SJSA1 (cell line): ENCODE measurements at places on chromosomes 1 and 21. TPM values are rescaled to one million over a fixed set of nuclear protein-coding genes. Genes with fewer than 3 reads are reported as not detected.

DNA sequence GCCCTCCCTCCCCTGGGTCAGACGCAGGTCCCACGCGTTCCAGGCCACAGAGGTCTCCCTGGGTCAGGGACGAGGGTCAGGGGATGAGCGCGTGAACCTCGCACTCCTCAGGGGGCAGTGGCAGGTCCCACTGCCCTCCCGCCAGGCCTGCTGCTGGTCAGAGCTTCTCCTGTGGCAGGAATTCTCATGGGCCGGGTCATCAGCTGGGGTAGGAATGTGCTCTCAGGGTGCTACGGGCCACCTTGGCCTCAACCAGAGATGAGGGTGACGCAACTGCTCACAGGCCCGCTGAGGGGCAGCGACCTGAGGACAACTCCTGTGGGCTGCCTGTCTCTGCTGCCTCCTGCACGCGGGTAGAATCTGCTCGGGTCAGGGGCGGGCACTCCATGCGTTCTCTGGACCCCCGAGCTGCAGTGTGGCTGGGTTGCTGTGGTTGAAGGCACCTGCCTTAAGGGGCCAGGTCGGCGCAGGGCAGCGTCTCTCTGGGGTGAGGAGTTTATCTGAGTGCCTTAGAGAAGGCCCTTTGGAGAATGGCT lies 128.8 kb downstream of the PRDM16 start:
- DNase-seq: no peak

GRCh38 chr1:44724296-44724954 lies 6.5 kb downstream of the RNU5D-1 start:
- no peak for DNase-seq

GRCh38 chr1:51518033-51518585 lies 957 bp downstream of the EPS15 start:
- peak; percentile 47 for DNase-seq

DNA sequence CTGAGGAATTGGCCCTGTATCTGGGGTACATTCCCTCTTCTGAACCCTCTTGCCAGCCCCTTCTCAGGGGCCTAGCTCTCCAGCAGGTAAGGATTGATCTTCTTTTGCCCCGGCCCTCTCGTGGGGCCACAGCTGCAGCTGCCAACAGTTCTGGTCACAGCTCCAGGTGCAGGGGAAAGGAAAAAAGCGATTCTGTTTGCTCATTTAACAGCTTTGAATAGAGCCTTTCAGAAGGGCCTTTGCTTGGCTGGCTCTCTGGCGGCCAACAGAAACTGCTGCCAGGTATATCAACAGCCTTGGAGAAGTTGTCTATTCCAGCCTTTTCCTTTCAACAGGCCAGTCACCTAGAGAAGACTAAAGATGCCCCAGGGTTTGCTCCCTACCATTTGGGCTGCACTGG lies 16.1 kb upstream of the FMOD start:
- no peak for DNase-seq

DNA sequence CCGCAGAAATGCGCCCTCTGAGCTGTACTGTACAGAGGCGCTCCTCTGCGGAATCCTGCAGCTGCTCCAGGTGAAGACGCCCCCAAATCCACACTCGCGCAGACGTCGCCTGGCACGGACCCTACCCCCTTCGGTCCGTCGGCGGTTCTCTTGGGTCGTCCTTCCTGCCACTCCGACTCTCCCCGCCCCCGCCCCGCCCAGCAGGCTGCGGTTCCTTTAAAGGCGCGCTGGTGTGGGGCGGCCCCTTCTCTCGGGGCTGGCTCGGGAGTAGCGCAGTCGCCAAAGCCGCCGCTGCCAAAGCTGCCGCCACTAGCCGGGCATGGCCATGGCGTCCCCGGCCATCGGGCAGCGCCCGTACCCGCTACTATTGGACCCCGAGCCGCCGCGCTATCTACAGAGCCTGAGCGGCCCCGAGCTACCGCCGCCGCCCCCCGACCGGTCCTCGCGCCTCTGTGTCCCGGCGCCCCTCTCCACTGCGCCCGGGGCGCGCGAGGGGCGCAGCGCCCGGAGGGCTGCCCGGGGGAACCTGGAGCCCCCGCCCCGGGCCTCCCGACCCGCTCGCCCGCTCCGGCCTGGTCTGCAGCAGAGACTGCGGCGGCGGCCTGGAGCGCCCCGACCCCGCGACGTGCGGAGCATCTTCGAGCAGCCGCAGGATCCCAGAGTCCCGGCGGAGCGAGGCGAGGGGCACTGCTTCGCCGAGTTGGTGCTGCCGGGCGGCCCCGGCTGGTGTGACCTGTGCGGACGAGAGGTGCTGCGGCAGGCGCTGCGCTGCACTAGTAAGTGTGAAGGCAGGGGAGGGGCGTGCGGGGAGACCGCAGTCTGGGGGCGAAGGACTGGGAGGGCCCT lies at the start of gene RASSF5:
TSS of gene RASSF5 (plus strand) at position 248 of the 846 bp plus-strand sequence. CDS start at position 320, 72 bp downstream.
- peak; percentile 83 for DNase-seq

Gene LRRC38
- total RNA-seq: not detected in 2 replicates

GRCh38 chr1:45032837-45033236 lies 20.8 kb downstream of the UROD start:
- DNase-seq: no peak

GRCh38 chr1:30950053-30950452 lies 41.5 kb upstream of the SDC3 start:
- DNase-seq: no peak

Gene PBXIP1
- 25.2 and 30.2 TPM in 2 replicates for total RNA-seq

Gene CD53
- not detected in 2 replicates for total RNA-seq

DNA sequence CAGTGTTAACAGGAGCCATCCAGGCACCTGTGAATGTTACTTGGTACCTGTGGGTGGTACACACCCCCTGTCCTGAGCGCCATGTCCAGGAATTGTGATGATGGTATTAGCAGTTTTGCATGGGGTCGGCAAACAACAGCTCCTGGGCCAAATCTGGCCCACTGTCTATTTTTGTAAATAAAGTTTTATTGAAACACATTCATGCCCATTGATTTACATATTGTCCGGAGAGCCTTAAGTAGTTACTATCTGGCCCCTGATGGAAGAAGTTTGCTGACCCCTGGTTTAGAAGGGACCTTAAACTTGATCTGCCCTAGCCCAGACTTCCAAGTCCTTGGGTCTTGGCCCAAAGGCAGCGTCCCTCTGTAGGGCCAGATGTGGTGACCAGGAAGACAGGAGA lies 58.3 kb downstream of the SPSB1 start:
- DNase-seq: no peak

Gene CD164L2
- total RNA-seq: not detected in 2 replicates

- DNase-seq: no peak
These were observed 77.3 kb downstream of the OLFML2B start for GRCh38 chr1:161946071-161946987.

Gene NUF2
- 59.9 and 71.8 TPM in 2 replicates for total RNA-seq

Gene PTGER3
- 13.2 and 14.9 TPM in 2 replicates for total RNA-seq

GRCh38 chr1:241817956-241818612 lies 29.9 kb upstream of the EXO1 start:
- DNase-seq: no peak

Gene ACTL8
- not detected in 2 replicates for total RNA-seq

DNA sequence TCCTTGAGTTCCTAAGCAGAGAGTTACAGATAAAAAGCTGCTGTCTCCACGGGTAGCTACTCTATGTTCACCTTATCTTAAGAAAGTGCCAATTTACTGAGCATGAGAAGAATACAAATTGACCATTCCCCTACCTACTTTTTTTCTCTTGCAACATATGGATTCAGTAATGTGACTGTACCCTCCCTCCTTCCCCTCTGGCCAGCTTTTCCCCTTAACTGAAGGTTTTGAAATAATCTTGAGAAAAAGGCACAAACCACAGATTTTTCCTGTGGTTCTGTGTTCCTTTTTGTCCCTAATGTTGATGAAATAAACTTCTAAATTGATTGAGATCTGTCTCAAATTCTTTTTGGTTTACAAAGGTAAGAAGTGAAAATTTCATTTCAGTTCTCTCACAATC lies 2.6 kb upstream of the CD2 start:
- no peak for DNase-seq

DNA sequence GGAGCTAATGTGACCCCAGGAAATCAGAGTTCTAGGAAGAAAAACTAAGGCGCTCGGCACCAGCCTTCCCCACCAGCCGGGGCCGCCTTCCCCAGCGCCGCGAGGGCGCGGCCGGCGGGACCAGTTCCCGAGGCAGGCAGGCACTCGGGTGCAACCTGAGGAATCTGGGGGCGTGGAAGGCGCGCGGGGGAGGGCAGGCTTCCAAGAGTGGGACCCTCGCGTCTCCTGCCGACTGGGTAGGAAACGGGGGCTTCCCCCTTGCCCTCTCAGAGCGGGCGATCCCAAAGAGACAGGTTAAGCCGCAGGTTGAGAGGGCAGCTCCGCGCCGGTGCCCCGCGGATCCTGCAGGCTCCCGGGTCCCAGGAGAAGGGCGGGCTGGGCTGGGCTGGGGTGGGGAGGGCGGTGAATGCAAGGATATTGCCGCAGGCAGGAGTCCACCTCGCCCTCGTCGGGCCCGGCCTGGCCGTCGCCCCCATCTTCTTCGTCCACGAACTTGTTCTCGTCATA lies 431 bp downstream of the ARPC5 start:
- peak; percentile 46 for DNase-seq

DNA sequence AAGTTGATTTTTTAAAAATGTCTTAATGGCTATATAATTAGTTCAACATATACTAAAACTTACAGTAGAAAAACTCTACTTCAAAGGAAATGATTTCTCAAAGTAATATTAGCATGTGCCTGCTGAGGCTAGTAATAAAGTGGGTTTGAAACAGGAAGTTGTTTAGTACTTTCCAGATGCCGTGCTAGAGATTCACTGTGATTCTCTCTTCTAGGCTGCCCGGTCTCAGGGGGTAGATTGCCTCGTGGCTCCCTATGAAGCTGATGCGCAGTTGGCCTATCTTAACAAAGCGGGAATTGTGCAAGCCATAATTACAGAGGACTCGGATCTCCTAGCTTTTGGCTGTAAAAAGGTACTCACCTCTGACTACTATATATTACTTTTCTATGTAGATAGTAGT lies 9.1 kb downstream of the EXO1 start:
- DNase-seq: no peak

DNA sequence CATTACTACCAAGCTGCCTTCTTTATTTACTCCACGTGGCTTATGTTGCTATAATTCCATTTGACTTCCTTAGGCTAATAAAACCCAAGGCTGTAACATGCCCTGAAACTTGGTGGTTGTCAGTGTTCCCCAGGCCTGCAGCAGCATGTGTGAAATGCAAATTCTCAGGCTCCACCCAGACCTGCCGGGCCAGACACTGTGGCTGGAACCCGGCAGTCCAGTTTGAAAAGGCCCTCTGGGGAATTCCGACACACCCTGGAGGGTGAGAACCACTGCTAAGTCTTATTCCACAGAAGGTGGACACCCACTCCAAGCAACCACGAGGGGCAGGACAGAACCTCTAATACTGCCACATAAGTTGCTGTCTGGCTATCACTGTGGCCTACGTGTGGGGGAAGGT lies 41.4 kb downstream of the URB1 start:
- DNase-seq: no peak

Gene LCA5L
- 1.0 TPM in 1 of 2 replicates, not detected in the other for total RNA-seq

GRCh38 chr1:30879126-30879786 lies 29.3 kb downstream of the SDC3 start:
- DNase-seq: no peak

GRCh38 chr21:36135391-36136102 lies 668 bp downstream of the CBR3 start:
- peak; percentile 95 for DNase-seq

DNA sequence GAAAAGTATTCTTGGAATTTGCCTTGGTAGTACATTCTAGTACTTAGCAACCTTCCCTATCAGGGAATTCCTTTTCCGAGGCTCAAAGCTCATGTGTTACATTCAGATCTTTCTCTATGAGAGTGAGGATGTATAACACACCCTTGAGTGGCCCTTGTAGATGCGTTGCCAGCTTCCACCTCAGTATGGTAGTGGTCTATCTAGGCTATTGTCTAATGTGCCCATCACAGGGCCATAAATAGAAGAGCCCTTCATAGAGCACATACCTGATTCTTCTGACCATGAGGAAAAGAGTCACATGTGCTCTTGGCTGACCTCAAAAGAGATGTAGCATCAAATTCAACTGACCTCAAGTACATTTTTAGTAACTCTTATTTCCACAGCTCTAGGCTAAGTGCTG lies 14.0 kb upstream of the ZC3H11B start:
- DNase-seq: no peak

Gene MEGF6
- total RNA-seq: 2.0 and 2.2 TPM in 2 replicates

Gene ST6GALNAC5
- total RNA-seq: not detected in 2 replicates

Gene B3GALT5
- total RNA-seq: 0.76 and 1.2 TPM in 2 replicates
